NCI-H82 (cell line): ENCODE measurements at places on chromosomes 1 and 21.
A peak's percentile ranks its signal among the peaks of the same experiment; 100 is the strongest.

GRCh38 chr1:6601049-6601922, 1.4 kb downstream of the KLHL21 start:
- DNase-seq = peak; percentile 59

GRCh38 chr1:4395676-4396075, 258.7 kb upstream of the AJAP1 start:
- no peak for DNase-seq

DNA sequence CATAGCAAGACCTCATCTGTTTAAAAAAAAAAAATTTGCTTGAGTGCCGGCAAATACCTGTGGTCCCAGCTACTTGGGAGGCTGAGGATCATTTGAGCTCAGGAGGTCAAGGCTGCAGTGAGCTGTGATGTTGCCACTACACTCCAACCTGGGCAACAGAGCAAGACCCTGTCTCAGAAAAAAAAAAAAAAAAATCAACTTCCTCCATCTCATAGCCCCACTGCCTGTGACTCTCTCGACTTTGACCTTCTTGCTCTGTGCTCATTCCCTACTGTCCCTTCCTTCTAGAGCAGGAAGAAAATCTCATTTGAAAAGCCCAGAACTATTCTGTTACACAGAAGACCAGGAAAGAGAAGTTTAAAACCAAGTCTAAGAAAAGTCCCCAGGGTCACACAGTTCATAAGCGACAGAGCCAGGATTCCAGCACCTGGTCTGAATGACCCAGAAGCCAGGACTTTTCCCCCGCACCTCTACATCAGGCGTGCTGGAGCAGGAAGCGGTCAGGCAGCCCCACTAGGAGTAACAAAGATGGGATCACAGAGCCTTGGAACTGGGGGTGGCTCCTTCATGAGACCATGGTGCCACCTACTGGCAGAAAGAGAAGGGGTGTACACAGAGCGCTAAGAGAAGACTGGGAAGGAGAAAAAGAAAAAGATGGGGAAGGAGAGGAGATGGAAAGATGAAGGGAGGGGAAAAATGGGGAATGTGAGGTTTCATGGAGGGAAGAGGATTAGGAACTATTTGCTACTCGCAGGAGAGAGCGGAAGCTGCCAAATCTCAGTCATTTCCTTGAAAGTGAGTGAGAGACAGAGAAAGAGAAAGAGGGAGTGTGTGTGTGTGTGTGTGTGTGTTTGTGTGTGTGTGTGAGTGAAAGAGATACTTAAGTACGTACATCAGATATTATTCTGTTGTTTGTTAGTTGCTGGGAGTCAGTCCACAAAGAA, 3.1 kb upstream of the P3R3URF start:
- DNase-seq = peak; percentile 95

- DNase-seq = no peak
Observed at GRCh38 chr21:27649762-27650161, 682.9 kb upstream of the ADAMTS5 start.

DNA sequence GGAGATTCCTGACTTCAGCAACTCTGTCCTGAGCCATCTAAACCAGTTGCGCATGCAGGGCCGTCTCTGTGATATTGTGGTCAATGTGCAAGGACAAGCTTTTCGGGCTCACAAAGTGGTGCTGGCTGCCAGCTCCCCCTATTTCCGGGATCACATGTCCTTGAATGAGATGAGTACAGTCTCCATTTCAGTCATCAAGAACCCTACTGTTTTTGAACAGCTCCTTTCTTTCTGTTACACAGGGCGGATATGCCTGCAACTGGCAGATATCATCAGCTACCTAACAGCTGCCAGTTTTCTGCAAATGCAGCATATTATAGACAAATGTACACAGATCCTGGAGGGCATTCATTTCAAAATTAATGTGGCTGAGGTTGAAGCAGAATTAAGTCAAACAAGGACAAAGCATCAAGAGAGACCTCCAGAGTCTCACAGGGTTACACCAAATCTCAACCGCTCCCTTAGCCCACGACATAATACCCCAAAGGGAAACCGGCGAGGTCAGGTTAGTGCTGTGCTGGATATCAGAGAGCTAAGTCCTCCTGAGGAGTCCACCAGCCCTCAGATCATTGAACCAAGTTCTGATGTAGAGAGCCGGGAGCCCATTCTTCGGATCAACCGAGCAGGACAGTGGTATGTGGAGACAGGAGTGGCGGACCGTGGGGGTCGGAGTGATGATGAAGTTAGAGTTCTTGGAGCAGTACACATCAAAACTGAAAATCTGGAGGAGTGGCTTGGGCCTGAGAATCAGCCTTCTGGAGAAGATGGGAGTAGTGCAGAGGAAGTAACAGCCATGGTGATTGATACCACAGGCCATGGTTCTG, 2.3 kb downstream of the ZBTB37 start:
- no peak for DNase-seq

GRCh38 chr1:165824269-165824643, 3.2 kb upstream of the UCK2 start:
- DNase-seq = peak; percentile 35
